ENCODE measurements at places on chromosomes 3 and 15.

DNA sequence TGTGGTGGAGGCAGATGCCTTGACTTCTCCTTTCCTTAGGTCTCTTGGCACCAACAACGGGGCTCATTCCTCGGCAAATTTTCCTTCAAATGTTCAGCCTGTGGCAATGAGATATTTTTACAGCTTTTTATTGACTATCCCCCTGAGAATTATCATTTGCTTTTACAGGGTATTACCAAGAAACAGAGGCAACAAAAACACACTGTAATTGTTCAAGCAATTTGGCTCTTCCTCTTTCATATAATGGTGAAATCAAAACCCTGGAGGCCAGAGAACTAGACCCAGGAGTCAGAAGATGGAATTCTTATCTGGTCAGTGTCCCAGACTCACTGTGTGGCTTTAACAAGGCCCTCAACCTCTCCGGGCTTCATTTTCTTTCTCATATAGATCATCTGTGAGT is 40.1 kb downstream of the TRIM42 start:
- no peak for ATAC-seq

- ATAC-seq: no peak
Measured at GRCh38 chr3:186496016-186496415, 48.2 kb downstream of the CRYGS start.

- ATAC-seq: no peak
Measured at GRCh38 chr15:25439369-25439836, 579 bp upstream of the UBE3A start.

- no peak for ATAC-seq
Measured at GRCh38 chr3:66269411-66269810, 48.6 kb downstream of the SLC25A26 start.

DNA sequence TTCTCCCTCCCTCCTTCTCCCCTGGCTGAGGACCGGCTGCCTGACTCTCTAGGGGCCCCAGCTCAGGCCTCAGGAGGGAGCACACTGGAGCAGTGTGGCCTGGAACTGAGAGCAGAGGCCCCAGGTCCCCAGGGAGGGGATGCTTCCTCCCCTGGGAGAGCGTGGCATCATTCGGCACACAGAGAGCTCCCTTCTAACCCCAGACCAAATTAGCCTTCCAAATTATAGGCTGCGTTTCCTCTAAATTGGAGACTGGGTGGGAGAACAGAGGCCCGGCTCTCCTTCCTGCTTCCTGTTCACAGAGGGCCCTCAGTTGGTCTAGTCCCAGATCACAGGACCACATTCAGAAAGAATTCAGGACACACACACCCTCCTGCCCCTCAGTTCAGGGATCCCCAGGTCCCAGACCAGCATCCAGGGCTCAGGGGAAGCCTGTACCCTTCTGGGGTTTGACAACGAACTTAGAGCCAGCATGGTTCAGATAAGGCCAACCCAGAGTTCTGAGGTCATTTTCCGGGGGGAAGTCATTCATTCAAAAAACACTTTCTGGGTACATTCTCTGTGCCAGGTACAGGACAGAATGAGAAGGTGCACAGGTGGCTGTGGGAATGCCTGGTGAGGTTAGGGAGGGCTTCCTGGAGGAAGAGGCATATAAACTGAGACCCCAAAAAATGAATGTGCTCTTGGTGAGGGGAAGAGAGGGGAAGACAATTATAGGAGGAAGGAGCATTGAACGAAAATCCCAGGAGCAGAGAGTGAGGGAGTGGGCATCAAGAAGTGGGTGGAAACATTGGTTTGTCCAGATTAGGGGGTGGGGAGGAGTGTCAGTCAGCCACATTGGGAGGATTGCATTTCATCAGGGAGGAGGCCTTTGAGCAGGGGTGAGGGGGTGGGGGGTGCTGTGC is 28.4 kb upstream of the RPL29 start:
- ATAC-seq: no peak

DNA sequence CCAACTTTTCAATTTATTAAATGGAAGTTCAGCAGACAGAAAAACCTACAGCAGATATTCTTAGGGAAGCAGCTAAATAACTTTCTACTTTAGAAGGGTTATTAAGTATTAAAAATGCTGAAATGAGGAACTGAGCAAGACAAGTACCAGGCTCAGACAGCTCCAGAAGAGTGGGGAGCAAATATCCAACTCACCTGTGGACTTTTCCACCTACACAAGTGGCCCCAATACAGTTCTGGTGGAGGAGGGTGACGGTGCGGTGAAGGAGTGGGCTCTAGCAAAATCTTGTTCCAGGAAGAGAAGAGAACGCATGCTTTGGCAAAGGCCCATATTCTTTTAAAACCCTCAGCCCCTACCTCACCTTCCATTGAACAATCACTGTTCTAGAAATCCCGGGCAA is 129.7 kb upstream of the LMOD3 start:
- no peak for ATAC-seq

DNA sequence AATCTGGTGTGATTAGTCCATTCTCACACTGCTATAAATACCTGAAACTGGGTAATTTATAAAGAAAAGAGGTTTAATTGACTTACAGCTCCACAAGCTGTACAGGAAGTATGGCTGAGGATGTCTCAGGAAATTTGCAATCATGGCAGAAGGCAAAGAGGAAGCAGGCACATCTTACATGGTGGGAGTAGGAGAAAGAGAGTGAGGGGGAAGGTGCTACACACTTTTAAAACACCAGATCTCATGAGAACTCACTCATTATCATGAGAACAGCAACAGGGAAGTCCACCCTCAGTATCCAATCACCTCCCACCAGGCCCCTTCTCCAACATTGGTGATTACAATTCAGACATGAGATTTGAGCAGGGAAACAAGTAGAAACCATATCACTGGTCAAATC is 24.0 kb upstream of the ACP3 start:
- no peak for ATAC-seq

DNA sequence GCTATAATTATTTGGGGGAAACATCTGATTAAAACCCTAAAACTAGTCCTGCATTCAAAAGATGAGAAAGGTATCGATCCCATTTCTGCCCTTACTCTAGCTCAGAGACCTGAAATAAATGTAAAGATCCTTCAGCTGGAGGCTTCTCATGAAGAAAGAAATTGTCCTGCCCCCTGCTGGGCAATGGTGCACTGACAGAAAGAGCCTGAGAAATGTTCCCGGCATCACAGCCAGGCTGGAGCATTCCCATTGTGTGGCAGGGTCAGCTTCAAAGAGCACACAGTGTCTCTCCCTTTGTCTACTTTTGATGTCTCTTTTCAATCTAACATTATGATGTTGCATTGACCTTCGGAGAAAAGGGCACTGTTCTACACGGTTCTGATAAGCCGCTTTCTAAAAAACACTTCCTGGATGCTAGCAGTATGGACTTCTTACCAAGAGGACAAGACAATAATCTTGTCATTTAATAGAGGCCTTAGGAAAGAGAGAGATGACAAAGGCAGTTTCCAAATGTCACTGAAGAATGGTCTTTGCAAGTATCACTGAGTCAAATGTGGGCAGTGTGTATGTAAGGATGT is 287.5 kb downstream of the MAGI1 start:
- ATAC-seq: peak; percentile 92

- no peak for ATAC-seq
Measured at GRCh38 chr15:70812827-70813364, 41.1 kb downstream of the LARP6 start.

GRCh38 chr3:5260992-5261501 is 73.5 kb downstream of the EDEM1 start:
- ATAC-seq: no peak

Data from SK-N-SH treated with all-trans-retinoic acid at 6 μM for 48 hours (cell line).